MV-4-11 (cell line): ENCODE measurements at places on chromosomes 7 and 10.

DNA sequence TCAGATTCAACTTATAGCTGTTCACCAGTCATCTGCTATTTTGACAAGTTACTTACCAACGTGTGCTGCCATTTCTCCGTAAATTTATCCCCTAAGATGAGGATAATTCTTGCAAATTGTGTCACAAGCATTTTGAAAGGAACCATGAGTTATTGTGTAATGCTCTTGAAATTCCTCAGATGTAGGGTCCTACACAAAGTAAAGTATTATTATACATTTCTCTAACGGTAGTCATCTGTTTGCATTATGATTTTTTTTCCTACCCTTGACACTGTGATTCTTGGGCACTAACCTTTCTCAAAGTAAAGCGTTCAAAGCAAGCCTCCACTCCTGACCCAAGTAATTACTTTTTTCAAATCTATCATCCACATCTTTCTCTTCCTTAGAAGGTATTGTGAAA is 8.1 kb downstream of the HERC4 start:
- DNase-seq: no peak

- no peak for DNase-seq
Measured at GRCh38 chr7:20738518-20739481, 47.9 kb downstream of the SP8 start.

GRCh38 chr7:110733221-110733620 is 357.7 kb upstream of the LRRN3 start:
- peak; percentile 77 for DNase-seq

GRCh38 chr10:112970021-112970420 is 20.0 kb downstream of the TCF7L2 start:
- DNase-seq: no peak
